ENCODE measurements at places on chromosomes 16 and 17.

- DNase-seq = peak; percentile 86
Measured at GRCh38 chr17:66727634-66728570, 107.0 kb upstream of the CACNG5 start.

GRCh38 chr17:76736349-76737081, 616 bp downstream of the SRSF2 start:
- peak; percentile 78 for DNase-seq

GRCh38 chr17:16003841-16004240, 4.2 kb downstream of the TTC19 start:
- peak; percentile 69 for DNase-seq

- no peak for DNase-seq
Measured at GRCh38 chr16:73347500-73348375, 299.8 kb upstream of the ZFHX3 start.

DNA sequence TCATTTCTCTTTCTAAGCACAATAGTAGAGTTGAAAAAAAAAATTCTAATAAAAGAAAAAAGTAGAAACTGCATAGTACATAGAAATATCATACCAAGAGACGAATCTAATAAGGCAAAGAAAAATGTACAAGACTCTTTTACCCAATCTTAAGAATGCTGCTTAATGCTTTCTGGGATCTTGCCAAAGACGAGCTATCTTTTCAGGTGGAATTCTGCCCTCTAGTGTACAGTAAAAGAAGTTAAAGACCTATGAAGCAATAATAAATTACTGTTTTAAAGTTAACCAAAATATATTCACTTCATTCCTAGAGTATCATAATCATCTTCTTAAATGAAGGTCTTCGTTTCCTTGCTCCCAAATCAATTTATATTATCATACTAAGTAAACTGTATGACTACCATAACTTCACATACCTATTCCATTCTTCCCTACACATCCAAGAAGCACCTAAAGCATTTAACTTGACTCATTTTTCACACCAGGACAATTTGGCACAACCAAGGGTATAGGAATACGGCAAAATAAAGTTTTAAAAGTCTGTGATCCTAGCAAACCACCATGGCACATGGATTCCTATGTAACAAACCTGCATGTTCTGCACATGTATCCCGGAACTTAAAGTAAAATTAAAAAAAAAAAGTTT, 47.7 kb downstream of the CFDP1 start:
- DNase-seq = peak; percentile 85
